ENCODE measurements at places on chromosomes 1 and 21.

GRCh38 chr1:175294179-175294756, 101.7 kb upstream of the KIAA0040 start:
- DNase-seq: no peak

GRCh38 chr1:205270764-205271163, 43.0 kb downstream of the TMCC2 start:
- no peak for DNase-seq

GRCh38 chr1:64920941-64921589, 45.3 kb downstream of the JAK1 start:
- DNase-seq: no peak

DNA sequence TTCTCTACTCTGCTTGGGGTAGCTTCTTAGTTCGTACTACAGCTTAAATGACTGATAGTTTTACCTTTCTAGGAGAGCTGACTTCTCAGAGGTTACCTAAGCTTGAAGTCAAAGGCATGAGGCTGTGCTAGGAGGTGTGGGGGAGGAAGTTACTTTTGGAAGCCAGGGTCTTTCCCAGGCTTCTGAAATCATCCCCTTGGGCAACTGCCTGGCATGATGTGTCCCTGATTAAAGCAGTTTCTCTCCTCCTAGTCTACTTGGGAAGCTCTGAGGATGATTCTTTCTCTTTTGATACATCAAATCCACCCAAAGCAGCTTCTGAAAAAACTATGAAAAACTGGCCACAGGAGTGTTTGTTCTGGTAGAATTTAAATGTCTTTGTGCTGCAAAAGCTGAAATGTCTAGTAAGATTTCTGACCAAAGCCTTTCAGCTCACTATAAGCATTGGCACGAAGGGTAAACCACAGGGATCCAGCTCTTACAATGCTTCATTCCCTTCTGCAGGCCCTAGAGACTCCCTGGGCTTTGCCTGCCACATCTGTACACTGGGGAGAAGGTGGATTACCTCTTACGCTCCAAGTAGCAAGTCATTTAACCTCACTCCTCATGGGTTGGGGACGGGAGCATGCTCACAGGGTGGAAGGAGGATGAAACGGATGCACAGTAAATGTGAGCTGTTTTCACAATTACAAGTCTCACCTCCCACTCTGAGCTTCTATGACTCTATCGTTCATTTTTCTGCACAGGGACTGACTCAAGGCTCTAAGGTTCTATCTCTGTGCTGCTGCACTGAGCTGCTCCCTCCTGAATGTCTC, 59.6 kb downstream of the RUNX1 start:
- DNase-seq: no peak

- no peak for DNase-seq
Measured at GRCh38 chr1:92045766-92046495, 16.1 kb downstream of the EPHX4 start.

DNA sequence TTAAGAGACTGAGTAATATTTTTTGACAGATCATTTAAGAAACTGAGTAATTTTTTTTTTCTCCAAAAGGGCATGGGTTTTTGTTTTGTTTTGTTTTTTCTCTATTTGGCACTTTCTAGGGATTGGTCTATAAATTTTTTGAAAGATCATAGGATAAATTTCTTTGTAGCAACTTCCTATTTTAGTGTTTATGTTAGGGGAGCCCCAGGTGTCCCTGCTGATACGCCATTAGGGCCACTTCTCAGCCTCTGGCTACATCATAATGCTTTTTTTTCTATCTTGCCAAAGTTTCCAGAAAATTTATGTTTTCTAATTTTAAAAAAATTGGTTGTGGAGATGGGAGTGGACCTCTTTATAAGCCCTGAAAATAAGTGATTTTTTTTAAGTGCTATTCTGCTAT, 2.6 kb downstream of the GABPA start:
- no peak for DNase-seq

- DNase-seq: no peak
Measured at GRCh38 chr1:2547210-2548067, 8.7 kb upstream of the TNFRSF14 start.

DNA sequence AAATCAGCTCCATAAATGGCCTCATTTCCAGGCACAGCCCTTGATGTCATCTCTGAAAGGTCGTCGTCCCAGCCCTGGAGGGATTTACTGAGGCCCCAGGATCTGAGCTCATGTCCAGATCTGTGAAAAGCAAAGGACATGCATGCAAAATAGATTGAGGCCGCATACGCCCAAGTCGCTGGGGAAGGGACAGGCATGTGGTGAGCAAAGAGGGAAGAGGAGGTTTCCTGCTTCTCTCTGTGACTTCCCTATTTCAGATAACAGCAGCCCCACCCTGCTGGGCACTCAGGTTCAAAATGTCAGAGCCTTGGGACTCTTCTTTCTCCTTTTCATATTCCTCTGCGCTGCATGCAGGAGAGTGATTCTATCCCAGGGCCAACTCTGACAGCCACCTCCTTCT, 197.2 kb downstream of the ADSS2 start:
- DNase-seq: no peak

GRCh38 chr21:36209626-36210171, 53.1 kb downstream of the DOP1B start:
- DNase-seq: no peak

DNA sequence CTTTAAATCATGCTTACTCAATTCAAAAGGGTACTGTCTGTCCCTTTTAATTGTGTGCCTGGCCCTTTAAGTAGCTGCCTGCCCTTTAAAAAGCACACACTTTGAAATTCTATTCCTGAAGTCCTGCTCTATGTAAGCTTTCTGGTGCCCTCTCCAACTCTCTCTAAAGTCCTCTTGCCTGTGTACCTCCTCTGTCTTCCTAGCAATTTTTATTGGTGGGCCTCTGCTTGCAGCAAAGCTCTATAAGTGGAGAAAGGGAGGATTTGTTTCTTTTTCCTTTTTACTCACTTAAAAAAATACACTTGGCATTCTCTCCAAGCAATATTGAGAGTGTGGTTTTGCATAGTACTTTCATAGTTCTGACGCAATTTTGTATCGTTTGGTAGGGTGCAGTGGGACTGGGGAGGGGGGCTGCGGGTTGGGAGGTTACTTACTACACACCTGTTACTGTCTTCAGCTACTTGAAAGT, 135.4 kb downstream of the LMO4 start:
- DNase-seq: no peak

DNA sequence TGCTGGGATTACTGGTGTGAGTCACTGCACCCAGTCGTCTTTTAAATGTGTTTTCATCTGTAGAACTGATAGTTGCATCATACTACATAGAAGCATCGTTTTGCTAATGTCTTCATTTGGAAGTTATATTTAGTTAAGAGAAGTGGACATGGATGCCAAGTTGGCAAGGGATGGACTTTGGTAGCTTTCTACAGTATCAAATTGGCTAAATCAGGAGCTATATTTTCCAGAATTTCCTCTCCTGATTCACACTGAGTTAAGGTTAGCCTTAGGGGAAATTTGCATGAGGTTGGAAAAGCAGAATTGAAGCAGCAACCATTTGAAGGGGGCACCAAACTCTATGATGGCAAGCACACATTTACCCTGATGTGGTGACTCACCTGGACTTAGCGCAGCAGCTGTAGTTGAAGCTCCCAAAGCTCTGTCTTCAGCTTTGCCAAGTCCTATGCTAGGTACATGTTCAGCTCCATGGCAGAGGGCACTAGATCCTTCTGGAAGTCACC, 43.9 kb downstream of the DUSP10 start:
- no peak for DNase-seq

- DNase-seq: no peak
Measured at GRCh38 chr1:177010211-177010825, 154.2 kb downstream of the ASTN1 start.

DNA sequence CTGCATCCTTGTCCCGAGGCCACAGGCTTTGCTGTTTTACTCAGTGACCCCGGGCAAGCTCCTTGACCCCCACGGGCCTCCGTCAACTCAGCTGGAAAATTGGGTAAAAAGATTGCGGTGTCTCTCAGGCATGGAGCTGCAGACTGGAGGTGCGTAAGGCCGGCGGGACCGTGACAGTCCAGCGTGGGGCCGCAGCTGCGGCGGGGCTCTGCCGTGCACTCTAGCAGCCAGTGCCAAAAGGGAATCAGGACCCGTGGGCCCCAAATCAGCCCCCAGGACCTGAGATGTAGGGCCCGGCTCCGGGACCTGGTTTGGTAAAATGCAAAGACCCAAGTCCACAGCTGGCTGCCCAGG, 158.3 kb downstream of the PRDM16 start:
- no peak for DNase-seq

DNA sequence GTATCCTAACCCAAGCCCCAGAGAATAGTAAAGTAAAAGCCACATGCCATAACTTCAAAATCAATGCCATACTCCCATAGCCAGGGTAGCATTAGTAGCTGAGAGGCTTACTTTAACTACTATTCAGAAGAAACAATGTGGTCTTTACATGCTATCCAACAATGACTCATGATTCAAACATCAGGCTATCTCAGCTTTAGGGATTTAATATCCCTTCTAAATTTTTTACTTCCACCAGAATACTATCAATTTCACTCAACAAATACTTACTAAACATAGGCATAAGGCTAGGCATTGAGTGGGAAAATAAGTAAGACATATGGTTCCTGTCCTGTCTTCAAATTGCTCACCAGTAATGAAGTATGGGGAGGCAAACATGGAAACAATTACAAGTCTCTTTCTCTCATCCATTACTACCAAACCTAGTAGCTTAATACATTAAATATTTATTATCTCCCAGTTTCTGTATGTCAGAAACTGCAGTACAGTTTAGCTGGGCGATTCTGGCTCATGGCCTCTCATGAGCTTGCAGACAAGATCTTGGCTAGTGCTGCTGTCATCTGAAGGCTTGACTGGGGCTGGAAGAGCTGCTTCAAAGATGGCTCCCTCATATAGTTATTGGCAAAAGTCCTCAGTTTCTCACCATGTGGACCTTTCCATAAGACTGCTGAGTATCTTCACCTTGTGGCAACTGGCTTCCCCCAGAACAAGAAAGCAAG, 30.7 kb downstream of the EVI5 start:
- DNase-seq: no peak

DNA sequence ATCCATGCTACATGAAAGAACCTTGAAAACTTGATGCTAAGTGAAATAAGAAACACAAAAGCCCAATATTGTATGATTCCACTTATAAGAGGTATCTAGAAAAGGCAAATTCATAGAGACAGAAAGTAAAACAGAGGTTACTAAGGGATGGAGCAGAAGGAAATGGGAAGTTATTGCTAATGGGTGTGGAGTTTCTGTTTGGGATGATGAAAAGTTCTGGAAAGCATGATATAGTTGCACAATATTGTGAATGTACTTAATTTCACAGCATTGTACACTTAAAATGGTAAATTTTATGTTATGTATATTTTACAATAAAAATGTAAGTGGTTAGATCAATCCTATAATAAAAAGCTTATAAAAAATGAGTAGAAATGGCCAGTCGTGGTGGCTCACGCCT, 1.6 kb upstream of the NECAP2 start:
- DNase-seq: no peak

- no peak for DNase-seq
Measured at GRCh38 chr1:226481133-226481532, 67.4 kb upstream of the STUM start.

GRCh38 chr1:45647248-45648021, 23.6 kb upstream of the CCDC17 start:
- no peak for DNase-seq

DNA sequence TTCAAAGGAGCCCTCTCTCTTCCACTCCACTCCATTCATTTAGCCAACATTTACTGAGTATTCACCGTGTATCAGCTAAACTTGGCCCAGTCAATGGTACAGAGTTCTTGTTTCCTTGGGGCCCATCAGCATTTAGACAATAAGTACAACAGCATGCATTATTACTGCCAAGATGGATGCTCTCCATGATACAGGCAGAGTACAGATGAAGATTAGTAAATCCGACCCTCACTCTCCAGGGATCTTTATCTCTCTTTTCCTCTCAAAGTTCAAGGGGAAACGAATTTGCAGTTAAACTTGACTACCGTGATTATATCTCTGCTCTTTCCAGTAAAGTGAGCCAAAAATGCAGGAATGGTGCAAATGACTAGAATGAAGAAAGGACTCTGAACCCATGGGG, 184.6 kb upstream of the DUSP10 start:
- no peak for DNase-seq

DNA sequence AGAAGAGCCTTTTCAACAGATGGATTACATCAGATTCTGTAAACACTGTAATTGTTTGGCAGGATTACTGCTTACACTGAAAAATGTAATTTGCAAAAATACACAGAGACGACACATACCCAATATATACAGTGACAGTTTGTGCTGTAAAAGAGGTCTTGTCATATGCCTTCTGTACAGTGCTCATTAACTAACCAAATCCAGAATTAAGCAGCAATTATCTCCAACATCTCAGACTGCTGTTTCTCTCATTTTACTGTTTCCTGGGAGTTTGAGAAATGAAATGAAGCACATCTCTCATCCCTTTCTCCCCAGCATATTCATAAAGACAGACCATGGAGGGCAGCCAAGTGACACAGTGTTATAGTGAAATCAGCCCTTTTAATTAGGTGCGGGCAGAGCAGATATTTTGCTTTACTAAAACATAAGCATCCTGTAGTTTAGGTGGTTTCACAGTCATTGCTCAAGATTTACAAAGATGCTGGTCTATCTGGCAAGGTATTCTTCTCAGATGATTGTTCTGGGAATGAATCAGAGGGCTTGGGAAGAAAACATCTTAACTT, 618.4 kb upstream of the USP24 start:
- no peak for DNase-seq

DNA sequence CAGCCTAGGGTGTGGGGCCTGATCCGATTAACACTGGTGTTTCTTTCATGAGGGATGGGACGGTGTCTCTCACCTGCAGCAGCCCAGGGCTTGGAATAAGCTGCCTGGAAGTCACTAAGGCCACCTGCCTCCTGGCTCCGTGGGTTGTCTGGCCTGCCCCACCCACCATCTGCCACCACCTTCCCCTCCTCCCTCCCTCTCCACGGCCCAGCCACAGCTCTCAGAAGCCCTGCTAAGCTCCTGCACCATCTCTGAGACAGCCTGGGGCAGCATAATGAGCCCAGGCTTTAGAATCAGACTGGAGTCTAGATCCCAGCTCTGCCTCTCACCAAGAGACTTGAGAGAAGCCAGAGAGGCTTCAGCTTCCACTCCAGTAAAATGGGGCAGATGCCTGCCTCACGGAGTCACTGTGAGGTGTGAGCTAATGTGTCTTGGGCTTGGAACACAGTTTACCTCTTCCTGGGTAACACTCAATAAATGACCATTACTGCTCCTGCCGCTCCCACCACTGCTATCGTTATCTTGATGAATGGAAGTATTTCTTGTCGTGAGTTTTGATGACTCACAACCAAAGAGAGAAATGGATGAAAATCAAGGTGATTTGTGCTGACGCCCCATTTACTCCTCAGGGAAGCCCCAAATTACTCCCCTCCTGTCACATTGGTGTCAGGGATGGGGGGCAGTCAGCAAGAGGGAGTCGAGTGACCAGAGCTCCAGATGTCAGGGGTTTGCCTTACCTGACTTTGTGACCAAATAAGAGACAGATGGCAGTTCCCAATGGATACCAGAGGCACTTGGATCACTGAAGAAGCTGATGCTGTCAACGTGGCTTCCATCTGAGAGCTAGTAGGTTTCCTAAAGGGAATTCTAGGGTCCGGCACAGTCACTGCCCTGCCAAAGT, 23.5 kb upstream of the C1QA start:
- DNase-seq: no peak

Data from stimulated activated CD8-positive, alpha-beta memory T cell treated with anti-CD3 and anti-CD28 coated beads, Interleukin-7, amount 100 ng/mL, for 1 hour (primary cell).